Brain pericyte (primary cell): ENCODE measurements at places on chromosomes 6 and 20.

- DNase-seq = no peak
Measured at GRCh38 chr6:136607932-136608772, 57.9 kb upstream of the MAP7 start.

GRCh38 chr20:32737371-32738223 is 5.7 kb downstream of the COMMD7 start:
- DNase-seq = no peak

DNA sequence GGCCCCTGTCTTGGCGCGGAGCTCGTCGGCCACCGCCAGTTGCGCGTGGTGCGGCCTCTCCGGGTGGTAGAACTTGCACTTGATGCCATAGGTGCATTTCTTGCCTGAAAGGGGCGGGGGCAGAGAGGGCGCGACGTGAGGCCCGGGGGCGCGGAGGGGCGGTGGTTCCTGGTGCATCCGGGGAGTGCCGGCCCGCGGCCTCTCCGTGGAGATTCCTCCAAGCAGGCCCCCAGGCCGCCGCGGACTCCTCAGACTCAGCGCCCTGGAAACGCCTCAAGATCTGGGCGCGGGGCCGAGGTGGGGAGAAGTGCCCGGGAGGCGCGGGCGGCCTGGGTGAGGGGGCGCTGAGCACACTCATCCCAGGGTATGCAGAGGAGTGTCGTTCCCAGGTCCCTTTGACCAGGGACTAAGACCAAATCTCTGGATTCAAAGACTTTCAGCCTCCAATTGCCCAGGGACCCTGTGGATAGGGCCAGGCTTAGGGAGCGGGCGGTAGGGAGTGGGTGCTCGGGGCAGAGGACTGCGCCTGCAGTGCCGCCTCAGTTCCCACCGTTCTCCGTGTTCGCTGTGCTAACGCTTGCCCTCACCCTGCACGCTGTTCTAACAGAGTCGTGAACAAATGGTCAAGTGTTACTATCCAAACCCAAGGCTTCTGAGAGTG is 33.3 kb downstream of the ZC3H12D start:
- DNase-seq = no peak

DNA sequence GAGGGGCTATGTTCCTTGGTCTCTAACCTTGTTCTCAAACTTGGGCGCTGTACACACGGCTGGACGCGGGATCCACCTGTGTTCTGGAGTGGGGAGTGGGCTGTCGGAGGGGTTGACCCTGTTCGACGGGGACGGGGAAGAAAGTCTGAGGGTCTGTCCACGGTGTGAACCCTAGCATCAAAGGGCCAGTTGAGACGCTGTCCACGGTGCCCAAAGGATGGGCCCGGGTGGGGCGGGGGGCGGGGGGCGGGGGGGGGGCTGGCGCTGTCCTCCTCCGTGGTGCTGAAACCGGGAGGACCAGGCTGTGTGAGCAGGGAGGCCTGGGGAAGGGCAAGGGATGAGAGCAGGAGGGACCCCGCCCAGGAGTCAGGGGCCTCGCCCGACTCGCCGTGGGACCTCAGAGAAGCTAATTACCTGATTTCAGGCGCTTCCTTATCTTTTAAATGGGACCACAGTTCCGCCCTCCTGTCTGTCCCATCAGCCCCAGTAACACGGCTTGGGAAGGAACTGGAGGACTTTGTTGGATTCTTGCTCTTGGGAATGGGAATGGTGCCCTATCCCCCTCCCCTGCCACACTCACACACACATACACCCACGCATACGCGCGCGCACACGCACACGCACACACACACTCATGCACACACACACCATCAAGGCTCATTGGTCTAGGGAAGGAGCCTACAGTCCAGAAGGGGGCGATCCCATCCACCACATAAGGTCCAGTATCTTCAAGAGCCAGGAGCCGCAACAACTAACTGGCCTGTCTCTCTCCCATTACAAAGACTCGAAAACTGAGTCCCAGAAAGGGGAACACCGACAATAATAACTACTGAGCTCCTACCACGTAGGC is 1.0 kb upstream of the VSTM2L start:
- no peak for DNase-seq

DNA sequence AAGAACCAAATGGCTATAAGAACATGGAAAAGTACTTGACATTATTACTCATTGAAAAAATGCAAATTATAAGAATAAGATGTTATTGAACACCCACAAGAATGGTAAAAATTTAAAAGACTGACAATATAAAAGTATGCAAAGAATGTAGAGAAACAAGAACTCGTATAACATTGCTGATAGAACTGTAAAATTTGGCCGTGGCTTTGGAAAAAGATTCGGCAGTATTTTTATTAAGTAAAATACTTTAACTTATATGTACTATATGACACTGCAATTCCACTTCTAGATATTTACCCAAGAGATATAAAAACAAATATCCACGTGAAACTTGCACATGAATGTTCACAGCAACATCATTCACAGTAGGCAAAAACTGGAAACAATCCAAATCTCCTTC is 239.2 kb downstream of the TPBG start:
- DNase-seq = peak; percentile 17

DNA sequence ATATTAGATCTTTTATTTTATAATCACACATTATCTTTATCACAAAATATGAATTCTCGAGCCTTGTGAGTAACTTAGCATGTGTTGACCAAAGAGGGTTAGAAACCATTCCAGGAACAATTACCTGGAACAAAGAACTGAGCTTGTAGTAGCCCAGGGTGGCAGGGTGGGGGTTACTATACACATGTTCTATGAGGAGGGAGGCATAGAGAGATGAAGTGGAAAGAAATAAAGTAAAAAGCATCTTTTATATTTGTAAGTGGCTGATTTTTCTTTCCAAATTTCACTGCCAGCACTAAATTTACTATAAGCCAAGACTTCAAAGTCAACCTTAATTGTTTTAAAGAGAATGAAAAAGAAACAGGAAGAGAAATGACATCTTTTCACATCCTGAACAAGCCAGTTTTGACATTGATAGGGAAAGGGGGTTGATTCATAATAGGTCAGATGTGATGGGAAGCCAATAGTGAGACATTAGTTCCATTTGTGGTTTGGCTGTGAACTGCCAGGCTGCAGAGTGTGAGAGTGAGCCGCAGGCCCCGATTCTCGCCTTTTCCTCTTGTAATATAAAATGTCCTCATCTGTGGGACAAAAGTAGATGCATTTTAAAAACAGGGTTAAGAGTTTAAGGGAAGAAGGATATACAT is 52.7 kb upstream of the MYB start:
- no peak for DNase-seq

- DNase-seq = peak; percentile 29
Measured at GRCh38 chr6:30483677-30484279, 5.5 kb upstream of the HLA-E start.

DNA sequence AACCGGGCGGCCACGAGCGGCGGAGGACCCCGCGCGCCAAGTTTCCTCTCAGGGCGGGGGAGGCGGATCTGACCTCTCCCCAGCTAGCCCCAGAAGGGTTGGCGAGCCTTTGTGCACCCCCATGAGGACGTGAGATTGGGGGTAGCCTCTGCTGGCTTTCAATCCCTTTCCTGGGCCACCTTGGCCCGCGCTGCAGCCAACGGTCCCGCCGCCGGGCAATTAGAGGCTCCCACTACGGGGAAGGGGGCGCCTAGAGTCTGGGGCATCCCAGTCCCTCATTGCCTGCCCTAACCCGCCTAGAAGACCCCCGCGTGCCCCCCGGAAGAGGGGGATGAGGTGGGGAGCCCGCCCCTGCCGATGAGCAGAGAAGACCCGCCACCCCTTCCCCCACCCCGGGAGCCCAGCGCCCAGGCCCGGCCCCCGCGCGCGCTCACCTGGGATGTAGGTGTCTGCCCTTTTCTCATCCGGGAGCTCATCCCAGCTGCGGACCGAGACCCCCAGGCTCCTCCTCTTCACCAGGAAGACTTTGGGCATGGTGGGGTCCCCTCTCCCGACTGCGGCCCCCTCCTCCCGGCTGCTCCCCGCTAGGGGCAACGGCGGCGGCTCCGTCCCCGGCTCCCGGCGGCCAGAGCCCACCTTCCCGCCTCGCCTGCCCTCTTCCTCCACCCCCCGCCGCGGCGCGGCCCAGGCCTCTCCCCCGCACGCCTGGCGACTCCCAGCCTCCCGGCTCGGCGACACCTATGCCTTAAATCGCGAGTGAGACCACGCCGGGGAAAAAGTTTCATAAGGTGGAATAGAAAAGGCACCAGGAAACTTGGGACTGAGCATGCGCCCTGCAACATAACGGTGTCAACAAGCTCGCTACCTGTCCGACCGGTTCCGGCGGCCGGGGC is at the start of gene OVOL2:
Gene OVOL2, minus strand, starts transcription at position 816 of the 893 bp plus-strand sequence. Its CDS starts 282 bp downstream, at position 534.
- no peak for DNase-seq

- no peak for DNase-seq
Measured at GRCh38 chr6:24270011-24270410, 87.8 kb downstream of the DCDC2 start.

DNA sequence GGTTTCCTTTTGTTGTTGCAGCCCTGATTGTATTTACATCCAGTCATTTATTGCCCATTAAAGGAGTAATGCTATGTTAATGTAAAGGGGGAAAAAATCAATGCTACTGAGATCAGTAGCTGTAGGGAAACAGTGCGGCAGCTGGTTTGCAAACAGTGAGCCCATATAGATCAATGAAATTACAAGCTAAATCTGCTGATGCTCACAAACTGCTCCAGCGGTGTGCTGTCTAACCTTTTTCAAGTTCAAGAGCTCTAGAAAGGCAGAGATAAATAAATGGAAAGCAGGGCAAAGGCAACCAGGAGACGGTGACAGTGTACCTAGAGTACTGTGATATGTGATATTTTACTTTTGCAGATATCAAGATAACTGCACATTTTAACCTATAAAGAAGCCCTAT is 449.0 kb upstream of the MMS22L start:
- no peak for DNase-seq

- peak; percentile 63 for DNase-seq
Measured at GRCh38 chr6:37221585-37222124, 35.9 kb upstream of the TBC1D22B start.

DNA sequence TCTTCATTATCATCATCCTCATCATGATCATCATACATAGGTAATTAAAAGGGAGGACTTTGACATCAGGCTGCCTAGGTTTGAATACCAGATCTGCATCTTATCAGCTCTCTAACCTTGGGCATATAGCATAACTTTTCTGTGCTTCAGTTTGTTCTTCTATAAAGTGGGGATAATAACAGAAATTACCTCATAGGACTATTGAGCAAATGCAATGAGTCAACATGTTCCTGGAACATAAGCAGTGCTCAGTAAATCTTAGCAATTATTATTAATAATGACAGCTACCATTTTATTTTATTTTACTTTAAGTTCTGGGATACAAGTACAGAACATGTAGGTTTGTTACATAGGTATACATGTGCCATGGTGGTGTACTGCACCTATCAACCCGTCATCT is 7.2 kb downstream of the C20orf202 start:
- no peak for DNase-seq

DNA sequence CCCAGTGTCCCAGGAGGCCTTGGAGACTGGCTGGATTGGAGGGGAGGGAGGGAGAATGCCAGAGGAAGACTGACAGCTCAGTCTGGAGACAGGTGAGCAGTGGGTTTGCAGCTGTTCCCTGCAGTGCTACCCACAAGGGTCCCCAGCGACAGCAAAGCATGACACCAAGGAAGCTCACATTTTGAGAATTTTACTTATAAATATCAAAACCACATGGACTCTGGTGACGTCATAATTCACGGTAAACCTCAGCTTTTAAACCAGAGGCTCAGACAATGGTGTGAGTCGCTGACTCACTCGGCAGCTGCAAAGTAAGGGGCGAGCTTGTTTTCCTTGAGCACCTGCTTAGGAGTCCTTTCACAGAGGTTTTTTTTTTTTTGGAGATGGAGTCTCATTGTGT is 65.2 kb downstream of the THBS2 start:
- peak; percentile 27 for DNase-seq

- no peak for DNase-seq
Measured at GRCh38 chr6:40349123-40349900, 237.9 kb downstream of the LRFN2 start.

DNA sequence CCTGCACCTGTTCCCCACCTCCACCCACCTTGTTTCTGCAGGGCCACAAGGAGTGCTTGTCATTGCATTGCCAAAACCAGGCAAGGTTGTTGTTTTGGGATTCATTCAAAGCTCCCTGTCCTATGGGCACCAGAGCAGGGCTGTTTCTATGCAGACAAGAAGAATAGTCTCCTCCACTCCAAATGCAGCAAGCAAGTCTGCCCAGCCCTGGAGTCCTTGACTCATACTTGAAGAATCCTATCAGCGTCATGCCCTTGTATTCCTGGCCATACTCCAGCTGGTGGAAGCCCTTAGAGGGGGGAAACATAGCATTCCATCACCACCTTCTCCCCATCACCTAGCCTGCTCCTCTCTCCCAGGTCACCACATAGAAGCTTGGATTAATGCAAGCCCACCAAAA is 145.3 kb upstream of the ECI2 start:
- no peak for DNase-seq

DNA sequence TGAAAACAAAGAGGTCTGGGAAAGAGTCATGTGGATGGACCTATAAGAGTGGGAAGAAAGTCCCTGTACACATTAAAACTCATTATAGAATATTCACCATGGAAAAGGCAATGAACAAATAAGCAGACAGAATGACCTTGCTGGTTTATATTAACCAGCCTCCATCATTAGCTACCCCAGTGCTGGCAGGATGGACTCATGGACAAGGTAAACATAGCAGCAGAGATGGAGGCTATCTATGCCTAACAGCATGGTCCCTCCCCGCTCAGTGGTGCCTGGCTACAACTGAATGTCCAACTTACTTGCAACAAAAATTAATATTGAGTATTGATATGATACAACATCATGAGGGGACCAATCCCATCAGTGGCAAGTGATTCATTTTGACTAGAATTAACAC is 4.5 kb upstream of the ZKSCAN3 start:
- no peak for DNase-seq

GRCh38 chr20:46963196-46963529 is 68.5 kb downstream of the EYA2 start:
- DNase-seq = no peak

GRCh38 chr20:38147751-38148150 is 17.3 kb downstream of the TGM2 start:
- DNase-seq = no peak

GRCh38 chr6:158751921-158752320 is 67.2 kb downstream of the EZR start:
- DNase-seq = no peak

GRCh38 chr6:7496266-7496875 is 45.1 kb upstream of the DSP start:
- no peak for DNase-seq

DNA sequence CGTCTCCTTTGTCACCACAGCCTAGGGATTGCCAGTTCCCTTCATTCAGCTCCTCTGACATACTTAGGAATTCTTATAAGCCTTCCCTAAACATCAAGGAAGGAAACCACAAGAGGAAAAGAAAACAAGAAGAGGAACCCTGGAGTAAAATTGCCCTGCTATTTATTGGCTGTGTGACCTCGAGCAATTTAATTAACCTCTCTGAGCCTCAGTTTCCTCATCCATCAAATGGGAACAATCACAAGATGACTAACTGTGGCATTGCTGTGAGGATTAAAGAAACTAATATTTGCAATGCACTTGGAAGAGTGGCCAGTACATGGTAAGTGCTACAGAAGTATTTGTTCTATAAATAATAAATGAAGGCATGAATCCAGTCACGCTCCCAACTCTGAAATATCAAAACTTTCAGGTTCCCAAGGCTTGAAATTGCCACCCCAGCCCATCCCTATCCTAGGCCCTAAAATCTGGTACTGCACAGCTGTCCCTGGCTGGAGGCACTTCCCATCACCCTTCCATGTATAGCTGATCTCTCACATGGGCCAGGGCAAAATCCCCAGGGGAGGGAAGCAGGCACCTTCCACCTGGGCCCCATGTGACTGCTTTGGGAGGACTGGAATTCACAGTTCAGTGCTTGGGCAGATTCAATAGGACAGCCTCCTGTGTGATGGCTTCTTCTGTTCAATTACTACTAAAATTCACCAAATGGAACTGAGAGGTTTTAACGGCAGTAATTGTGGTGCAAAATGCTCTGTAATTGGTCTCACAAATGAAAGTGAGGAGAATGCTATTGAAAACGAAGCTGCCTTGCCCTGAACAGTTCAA is 78.0 kb upstream of the MAFB start:
- no peak for DNase-seq
